ENCODE measurements at places on chromosomes 7 and 10.

GRCh38 chr10:7481368-7481765 is 70.5 kb upstream of the SFMBT2 start:
- no peak for DNase-seq

- DNase-seq: no peak
Observed at GRCh38 chr7:144759653-144760052, 76.2 kb downstream of the TPK1 start.

DNA sequence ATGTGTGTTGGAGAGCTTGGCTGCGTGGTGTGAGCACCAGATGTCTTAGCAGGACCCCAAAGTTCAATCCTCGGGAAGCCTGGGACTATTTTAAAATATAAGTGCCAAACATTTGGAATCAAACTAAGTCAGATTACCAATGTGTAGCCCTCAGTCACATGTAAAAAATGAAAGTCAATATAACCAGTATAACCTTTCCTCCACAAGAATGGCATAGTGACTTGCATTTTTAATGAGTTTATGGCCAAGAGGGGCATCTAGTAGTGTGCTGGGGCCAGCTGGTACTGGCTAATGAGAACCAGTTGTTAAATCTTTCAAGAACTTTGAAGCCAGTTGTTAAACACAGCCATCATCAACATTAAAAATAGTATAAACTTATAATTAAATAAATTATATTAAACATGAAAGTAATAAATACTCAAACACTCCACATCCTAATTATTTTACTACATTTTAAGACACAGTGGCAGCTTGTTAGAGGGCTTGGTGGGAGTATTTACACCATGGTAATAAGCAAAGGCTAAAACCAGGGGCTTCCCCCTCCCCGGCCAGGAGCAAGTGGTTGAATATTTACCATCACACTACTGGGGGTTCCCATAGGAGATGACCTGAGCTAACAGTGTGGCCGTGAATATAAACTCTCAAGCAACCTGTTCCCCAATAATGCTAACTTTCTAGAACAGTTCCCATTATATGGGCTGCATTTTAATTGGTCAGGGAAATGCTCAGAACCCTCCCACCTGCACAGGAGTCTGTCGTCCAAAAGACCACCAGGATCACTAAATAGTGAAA is 7.9 kb upstream of the FAM170B start:
- DNase-seq: no peak

GRCh38 chr7:123218866-123219265 is 19.1 kb upstream of the SLC13A1 start:
- DNase-seq: no peak

DNA sequence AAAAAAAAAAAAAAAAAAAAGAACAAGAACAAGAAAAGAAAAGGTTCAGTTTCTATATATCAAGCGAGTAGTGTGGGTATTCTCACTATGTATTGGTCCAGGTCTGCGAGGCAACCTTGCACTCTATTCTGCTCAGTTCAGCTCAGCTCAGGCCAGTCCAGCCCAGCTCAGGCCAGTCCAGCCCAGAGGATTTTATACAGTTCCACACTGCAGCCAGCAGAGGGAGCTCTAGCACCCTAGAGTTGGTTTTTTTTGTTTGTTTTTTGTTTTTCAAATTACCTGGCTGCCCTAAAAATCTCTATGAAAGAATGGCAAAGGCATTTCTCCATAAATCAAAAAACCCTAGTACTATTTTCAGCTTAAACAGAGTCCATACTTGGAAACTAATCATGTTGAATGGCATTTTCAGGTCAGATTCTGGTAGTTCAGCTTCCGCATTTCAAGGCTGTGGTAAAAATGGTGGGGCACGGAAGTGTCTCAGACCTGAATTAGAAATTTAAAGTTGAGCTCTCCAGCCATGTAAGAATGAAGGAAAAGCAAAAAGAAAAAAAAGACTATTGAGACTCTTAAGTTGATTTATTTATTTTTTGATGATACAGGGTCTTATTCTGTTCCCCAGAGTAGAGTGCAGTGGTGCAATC is 55.2 kb upstream of the GSDME start:
- peak; percentile 1 for DNase-seq

DNA sequence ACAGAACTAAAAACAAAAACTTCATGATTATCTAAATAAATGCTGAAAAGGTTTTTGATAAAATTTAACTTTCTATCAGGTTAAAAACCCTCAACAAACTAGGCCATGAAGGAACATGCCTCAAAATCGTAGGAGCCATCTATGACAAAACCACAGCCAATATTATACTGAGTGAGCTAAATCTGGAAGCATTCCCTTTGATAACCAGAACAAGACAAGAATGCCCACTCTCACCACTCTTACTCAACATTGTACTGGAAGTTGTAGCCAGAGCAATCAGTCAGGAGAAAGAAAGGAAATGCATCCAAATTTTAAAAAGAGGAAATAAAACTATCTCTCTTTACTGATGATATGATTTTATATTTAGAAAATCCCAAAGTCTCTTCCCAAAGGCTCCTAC is 228.7 kb downstream of the CHRM2 start:
- no peak for DNase-seq

DNA sequence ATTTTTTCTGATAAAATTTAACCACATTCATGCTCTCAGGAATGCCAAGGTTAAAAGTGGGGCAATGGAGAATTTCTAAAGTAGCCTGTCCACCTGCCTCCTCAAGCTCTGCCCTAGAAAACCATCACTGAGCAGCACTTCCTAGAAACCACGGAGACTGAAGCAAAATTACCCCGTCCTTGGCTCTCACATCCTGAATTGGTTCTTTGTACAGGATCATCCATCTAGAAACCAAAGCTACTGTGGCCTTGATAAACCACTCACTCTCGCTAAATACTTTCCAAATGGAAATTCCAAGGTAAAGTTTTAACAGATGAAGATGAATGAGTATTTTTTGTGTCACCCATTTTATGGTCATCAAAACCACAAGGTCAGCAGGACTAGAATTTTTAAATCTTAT is 96.6 kb downstream of the AVL9 start:
- DNase-seq: no peak

DNA sequence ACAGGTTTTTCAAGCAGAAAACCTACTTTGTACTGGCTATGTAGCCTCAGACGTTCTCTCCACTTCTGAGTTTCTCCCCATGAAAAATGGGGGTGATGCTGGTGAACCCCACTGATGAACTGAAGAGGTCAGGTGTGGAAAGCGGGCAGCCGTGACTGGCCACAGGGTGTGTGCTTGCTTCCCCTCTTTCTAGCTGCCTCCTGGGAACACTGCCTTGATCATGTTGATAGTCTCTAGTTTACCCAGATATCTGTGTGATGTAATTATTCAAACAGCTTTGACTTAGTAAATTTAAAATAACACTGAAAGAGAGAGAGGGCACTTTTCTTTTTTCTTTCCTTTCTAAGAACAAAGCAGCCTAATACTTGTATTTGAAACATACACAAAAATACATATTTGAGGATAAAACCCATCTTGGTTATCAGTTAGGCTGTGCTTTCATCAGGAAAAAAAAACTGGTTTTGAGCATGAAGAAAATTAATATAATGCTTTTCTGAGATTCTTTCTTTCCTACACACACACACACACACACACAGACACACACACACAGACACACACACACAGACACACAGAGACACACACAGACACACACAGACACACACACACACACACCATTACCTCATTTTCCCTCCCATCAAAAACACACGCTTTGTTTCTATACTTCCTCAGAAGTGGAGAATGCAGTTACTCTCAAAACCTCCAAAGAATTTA is 76.7 kb downstream of the MACC1 start:
- DNase-seq: no peak

DNA sequence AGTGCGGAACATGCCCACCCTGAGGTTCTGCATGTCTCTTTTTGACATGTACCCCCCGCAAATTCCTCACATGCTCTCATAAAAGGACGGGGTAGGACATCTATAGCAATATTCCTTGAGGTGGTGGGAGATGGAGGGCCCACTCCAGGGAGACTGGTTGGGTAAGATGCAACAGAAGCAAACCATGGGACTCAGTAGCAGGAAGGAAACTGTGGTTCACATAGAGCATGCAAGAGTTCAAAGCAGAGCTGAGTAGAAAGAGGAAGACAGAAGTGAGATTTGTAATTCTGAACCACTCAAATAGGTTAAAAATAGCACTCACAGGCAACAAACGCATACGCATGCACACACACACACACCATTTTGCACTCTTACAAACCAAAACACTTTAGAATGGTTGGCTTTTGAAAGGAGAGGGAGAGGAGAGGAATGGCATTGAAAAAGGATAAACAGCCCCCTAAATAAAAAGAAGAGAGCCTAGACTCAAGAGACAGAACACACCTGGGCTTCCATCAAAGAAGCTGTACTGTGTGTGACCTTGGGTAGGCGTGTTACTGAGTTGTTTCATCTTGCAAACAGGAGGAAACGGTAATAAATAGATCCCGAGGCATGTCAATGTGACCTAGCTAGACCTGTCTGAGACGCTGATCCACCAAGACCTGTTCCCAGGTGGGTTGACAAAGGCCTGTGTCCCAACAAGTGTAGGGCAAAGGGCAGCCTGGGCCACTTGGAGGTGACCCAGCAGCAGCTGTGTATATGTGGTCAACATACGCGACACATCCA is 77.6 kb upstream of the LRRC4 start:
- no peak for DNase-seq

GRCh38 chr7:66110856-66111255 is 3.8 kb upstream of the CRCP start:
- DNase-seq: no peak

DNA sequence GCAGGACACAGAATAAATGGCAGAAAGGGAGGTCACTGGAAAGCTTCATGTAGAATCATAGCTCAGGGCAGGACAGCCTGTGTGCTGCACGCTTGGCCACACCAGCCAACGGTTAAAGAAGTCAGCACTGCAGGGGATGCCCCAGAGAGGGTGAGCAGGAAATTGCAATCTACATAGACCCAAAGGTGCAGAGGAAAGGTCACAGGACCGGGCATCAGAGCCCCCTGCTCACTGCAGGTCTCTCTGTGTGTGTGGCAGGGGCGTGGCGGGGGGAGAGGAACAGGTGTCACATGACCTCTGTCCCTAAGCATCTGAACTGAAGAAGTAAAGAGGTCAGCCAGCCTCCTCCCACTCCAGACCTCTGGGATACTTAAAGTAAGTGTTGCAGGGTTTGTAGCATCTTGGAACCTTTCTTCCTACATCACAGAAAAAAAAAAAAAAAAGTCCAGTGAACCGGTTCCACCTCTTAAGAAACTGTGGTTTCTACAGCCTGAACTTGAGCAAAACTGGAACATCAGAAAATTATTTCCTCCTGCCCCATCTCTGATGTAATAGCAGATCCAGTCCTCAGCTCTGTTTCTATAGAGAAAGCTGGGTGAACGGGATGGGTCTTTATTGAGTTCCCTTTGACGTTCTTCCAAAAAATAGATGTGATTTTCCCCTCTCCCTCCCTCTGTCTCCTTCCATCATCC is 64.3 kb downstream of the RGS10 start:
- DNase-seq: no peak

DNA sequence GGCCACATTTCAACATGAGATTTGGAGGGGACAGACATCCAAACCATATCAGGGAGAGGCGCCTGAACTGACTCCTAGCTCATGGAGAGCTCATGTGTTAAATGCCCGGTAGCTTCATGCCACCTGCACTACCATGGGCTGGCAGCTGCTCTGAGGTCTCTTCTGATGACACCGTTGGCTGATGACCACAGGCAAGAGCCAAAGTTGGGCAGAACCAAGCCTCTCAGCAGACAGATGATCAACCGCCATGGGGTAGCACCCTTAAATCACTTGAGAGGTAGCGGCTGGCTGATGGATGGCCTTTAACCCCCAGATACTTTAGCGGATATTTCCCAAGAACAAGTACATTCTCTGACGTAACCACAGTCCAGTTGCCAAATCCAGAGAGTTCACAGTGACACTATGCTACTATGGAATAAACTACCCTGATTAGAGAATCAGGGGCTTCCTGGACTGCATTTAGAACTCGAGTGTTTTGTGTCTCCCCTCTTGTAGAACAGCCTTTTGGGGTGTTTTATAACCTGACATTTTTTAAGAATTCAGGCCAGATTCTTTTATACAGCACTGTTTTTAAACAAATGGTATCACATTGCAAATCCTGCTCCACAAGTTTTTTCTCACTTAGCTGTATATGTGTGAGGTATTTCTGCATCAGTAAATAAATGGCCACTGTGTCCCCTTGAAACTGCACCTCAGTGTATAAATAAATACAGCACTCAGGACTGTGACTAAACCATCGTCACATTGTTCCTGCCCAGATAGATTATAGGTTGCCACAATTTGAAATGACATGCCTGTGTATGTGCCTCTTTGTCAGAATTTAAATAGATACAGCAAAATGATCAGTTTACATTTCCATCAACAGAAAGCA is 30.8 kb upstream of the DRGX start:
- no peak for DNase-seq

DNA sequence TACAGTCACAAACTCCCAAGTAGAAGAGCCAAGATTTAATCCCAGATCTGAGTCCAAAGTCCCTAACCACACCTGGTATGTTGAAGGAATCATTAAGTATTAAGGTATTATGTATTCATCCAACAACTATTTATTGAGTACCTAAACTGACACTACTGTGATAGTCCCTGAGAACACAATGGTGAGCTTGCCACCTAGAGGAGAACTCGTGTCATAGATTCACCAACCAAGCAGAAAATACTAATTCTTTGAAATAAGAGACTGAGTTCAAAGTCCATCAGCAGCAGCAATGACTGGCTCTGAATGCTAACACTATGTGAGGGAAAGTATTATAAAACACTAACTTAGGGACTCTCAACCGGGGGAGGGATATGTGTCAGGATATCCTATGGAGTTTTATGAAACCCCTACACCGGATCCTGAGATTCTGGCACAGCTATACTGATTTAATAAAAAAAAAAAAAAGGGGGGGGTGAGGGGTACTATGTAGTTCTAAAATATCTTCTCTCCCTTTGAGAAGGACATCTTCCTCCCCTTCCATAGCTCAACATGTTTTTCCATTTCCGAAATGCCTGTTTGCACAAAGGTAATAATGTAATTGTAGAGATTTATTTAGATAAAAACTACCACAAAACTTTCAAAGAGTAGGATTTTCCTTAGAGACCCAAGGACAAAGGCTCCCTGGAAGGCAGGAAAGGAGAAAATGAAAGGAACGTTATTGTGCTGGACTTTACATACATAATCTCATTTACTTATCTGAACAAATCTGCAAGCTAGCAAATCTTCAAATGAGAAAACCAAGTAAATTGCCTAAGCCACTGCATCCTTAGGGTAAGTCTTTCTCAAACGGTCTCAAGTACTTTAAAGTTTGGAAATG is 1.6 kb downstream of the NCOA4 start:
- DNase-seq: no peak

DNA sequence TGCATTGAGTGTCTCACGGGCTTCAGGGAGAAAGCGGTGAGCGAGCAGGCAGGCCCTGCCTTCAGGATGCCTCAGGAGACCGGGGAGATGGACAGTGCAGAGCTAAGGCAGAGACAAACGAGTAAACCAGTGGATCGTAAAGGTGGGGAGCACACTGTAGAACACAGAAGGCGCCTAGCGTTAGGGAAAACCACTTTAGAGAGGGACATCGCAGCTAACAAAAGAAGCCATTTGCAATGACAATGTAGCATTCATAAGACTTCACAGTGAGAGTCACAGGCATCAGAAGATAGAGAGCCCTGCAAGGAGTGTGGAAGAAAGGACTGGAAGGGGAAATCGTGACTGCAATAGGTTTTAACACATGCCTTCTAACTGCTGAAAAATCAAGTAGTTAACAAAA is 54.9 kb upstream of the TMEM273 start:
- DNase-seq: no peak
